Activated T-cell treated with anti-CD3 and anti-CD28 coated beads, Interleukin-2, amount 50 U/mL, for 4 hours (primary cell): ENCODE measurements at places on chromosomes 1 and 21.
A peak's percentile ranks its signal among the peaks of the same experiment; 100 is the strongest.

DNA sequence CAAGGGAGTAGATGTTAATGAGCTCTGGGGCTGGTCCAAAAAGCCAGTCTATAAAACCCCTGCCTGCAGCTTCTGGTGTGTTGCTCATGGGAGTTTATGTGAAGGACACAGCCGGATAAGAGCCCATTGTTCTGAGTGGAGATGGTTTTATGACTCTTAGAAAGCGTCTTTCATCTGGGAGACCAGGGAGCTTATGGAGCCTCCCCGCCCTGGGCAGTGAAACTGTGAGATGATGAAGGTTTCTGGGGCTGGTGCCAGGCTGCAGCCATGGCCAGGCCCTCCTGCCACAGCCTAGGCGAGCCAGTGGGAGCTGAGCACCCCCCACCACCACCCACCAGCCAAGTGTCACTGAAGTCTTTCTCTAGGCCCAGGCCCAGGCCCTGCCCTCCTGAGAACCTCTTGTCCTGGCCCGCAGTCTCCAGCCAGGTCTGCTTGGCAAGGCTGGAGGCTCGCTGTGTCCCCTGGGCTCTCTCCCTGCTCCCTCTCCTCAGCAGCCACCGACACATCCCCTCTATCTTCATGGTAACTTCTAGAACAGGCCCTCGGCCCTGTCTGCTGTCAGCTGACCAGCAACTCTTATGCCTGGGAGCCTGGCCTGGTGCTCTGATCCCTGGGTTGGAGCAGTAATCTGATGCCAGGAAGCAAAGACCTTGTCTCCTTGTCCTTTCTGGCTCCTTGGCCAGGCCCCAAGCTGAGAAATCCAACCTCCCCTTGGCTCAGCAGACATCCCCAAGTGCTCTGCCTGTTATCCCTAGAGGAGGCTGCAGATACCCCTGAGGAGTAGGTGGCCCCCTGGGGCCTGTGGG lies 7.6 kb upstream of the ARHGEF10L start:
- DNase-seq = no peak

GRCh38 chr1:17201201-17202021 lies 3.5 kb upstream of the PADI1 start:
- no peak for DNase-seq

DNA sequence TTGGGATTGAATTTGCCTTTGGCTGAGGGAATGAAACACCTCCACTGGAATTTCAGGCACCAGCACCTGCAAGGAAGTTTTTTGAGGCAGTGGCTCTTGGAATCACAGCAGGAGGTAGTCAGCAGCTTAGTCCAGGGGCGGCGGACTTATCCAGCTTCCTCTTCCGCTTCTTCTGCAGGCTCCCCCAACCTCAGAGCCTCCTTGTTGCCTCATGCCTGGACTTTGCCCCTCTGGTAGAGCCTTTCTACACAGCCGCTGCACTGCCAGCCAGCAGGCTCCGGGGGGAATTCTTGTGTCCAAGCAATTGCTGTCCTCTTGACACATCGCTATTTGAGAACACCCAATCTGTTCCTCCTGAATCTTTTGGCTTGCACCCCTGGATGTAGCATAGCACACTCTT lies 4.4 kb upstream of the RHEX start:
- DNase-seq = no peak

GRCh38 chr1:36638268-36638667 lies 155.6 kb upstream of the CSF3R start:
- no peak for DNase-seq

- DNase-seq = no peak
These were observed 288.5 kb upstream of the POU3F1 start for GRCh38 chr1:38334930-38335592.

- DNase-seq = no peak
These were observed 21.9 kb upstream of the IVNS1ABP start for GRCh38 chr1:185338719-185339622.

- no peak for DNase-seq
These were observed 8.9 kb downstream of the SDCCAG8 start for GRCh38 chr1:243264717-243265116.

DNA sequence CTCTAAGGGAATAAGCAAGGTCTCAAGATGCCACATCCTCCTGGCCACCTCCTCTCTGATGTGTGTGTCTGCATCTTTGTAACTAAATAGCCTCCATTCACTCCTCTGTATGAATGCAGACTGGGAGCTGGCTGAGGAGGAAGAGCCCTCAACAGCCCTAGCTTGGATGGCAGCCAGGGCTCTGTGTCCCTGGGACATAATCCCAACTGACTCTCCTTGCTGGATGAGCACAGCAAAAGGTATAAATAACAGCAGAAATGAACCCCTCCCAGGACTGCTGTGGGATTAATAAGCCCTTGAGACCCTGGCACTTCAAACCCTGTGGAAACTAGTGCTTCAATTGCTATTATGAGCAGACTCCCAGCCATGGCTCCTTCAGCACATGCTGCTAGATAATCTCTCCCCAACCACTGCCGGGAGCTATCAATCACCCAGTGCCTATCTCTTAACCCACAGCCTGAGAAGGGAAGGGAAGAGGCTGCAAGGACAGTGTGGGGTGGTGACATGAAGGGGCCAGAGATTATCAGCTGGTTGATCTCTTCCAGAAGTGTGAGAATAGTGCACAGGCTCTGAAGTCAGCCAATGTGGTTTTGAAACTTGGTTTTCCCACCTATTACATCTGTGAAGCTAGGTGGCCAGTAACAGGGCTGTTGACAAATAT lies 152.2 kb downstream of the TNR start:
- DNase-seq = no peak

- DNase-seq = peak; percentile 33
These were observed 14.3 kb downstream of the GPR137B start for GRCh38 chr1:236156512-236157208.

GRCh38 chr1:26791626-26792025 lies 3.9 kb downstream of the PIGV start:
- DNase-seq = no peak

GRCh38 chr1:178465011-178465410 lies 31.8 kb downstream of the CLEC20A start:
- DNase-seq = no peak

- no peak for DNase-seq
These were observed 113.1 kb downstream of the PBX1 start for GRCh38 chr1:164671966-164672571.

DNA sequence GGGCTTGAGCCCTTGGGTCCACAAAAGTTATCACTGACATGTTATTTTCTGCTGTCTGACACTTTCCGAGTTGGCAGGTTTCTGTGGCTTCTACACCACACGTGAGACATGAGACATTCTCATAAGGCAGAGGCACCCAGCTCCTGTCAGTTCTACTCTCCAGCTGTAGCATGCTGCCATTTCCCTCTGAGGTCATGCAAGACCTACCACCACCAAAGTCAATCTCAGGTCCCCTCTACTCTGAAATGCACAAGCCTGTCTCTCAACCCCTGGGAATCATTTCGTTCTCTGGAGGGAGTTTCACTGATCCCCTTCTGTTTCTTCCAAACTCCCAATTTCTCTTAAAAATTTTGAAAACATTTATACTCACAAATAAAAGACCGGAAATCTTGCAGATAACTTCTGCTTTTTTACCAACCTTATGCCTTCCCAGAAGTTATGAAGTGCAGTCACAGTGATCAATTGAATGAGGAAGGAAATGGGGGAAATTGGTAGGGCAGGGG lies 39.5 kb upstream of the CR2 start:
- DNase-seq = no peak

DNA sequence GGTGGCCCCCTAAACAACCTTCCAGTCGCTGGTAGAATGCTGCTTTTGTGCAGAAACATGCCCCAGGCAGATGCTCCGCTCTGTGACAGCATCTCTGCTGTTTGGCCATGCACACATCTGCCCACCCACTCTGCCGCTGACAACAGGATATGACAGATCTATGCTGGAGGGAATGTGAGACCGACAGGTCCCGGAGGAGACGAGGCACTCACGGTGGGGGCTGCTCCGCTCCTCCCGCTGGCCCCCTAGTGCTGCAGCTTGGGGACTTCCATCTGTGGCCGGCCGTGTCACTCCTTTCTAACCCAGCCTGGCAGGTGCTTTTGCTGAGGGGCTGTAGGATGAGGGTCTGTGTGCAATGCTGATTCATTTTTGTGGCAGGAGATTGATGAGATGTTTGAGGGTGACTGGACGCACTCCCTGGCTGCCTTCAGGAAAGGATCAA lies 49.1 kb upstream of the DMRTB1 start:
- DNase-seq = peak; percentile 29

- DNase-seq = no peak
These were observed 182.1 kb upstream of the DMRTA2 start for GRCh38 chr1:50605186-50605875.
